Stimulated activated CD8-positive, alpha-beta memory T cell treated with anti-CD3 and anti-CD28 coated beads, Interleukin-15, amount 100 ng/mL, for 24 hours (primary cell): ENCODE measurements at places on chromosomes 1 and 21.

- DNase-seq: no peak
Measured at GRCh38 chr1:234550341-234551031, 59.5 kb downstream of the IRF2BP2 start.

- DNase-seq: no peak
Measured at GRCh38 chr1:180926164-180926981, 13.7 kb downstream of the KIAA1614 start.

- no peak for DNase-seq
Measured at GRCh38 chr1:220281159-220281574, 8.9 kb upstream of the RAB3GAP2 start.

- DNase-seq: no peak
Measured at GRCh38 chr1:190476321-190476720, 1.3 kb downstream of the BRINP3 start.

- DNase-seq: no peak
Measured at GRCh38 chr21:26849428-26850115, 4.4 kb upstream of the ADAMTS1 start.

GRCh38 chr1:202016022-202016810 is 5.8 kb downstream of the ELF3 start:
- DNase-seq: no peak

DNA sequence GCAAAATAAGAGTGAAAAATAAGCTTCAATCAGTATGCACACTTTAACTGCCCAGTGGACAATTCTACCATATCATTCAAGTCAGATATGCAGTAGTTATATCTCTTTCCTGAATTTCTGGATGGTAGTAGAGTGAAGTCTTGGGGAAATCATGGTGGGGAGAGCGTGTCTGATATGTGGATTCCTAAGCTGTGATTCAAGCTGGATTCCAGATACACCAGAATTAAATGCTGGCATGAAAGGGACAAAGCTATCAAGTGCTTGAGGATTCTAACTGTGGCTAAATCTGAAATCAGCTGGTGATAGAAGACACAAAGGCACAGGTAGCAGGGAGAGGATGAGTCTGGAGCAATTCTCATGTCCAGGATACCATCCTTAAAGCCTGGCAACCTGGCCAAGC is 323.5 kb downstream of the DUSP10 start:
- DNase-seq: no peak

DNA sequence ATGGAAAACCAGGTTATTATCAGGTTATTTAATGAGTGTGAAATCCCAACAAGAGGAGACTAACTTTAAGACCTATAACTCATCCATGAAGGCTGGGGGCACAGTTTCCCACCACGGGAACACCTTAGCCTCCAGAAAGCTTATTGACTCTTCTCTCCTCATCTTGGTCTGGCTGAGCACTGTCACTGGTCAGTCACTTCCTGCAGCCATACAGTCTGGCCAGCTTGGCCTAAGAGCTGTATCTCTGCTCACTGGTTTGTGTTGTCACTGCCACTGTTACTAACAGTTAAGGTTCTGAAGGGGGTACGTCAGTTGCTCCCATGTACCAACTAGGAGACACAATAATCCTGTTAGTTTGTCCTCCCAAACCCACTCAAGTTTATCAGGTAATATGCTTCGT is 16.7 kb upstream of the DDAH1 start:
- DNase-seq: no peak

DNA sequence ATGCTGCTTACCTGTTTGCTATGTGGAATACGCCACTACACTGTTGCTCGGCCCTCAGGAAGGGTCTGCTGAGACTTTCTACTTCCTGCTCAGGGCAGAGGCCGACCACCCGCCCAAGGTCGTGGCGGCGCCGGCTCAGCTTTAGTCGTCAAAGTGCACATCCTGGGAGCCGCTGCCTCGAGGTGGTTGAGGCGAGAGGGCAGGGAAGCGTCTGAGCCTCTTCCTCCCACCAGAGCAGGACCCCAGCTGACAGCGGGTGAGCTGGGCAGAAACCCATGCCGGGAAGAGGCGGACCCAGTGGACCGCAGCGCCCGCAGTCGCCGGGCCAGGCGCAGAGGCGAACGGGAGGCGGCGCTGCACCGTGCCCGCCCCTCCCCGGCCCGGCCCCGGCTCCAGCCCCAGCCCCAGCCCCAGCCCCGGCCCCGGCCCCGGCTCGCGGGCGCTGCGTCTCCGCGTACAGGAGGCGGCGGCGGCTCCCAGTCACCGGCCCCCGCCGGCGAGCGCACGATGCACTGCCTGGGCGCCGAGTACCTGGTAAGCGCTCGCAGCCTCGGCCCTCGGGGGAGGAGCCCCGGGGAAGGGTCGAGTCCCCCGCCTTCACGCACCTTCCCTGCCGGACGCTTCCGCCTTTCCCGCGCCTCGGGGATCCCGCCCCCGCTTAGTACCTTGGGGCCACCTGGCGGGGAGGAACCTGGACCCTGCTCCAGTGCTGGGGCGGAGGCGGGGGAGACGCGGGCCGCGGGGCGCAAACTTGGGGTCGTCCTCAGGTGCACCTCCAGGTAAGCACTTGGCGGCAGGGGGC is at the start of gene SLC44A3:
TSS of gene SLC44A3 (plus strand) at position 413 of the 802 bp plus-strand sequence. CDS start at position 508, 95 bp downstream.
- no peak for DNase-seq

DNA sequence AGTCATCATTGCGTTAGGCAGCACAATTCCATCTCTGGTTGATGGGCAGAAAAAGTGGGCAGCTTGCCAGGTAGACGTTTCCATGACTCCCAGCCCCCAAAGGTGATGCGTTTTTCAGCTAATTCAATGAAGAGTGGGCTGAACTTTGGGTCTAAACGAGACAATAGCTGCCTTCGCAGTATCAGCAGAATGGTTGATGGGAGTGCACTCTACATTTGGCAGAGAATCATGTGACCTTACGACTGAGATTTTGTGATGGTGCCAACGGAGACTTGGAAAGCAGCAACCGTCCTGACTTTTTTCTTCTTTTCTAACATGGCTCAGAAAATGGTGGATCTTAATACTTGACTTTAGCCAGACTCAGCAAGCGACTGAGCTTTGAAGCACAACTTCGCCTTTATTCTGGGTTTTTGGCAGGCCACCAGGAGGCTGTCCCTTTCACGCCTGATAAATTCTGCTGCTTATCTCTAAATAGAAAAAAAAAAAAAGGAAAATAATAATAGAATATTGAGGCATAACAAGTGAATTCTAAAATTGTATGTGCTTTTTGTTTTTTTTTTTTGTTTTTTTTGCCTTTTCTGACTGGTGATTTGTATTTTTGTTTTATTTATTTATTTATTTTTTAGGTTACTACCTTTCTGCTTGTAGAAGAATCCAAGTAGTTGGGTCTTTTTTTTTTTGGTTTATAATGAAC is 804.8 kb downstream of the USP25 start:
- DNase-seq: no peak

GRCh38 chr1:154717528-154717924 is 109.5 kb upstream of the ADAR start:
- no peak for DNase-seq

GRCh38 chr1:114176366-114176765 is 22.7 kb upstream of the SYT6 start:
- DNase-seq: no peak

- DNase-seq: no peak
Measured at GRCh38 chr1:218904416-218904815, 269.3 kb upstream of the LYPLAL1 start.

DNA sequence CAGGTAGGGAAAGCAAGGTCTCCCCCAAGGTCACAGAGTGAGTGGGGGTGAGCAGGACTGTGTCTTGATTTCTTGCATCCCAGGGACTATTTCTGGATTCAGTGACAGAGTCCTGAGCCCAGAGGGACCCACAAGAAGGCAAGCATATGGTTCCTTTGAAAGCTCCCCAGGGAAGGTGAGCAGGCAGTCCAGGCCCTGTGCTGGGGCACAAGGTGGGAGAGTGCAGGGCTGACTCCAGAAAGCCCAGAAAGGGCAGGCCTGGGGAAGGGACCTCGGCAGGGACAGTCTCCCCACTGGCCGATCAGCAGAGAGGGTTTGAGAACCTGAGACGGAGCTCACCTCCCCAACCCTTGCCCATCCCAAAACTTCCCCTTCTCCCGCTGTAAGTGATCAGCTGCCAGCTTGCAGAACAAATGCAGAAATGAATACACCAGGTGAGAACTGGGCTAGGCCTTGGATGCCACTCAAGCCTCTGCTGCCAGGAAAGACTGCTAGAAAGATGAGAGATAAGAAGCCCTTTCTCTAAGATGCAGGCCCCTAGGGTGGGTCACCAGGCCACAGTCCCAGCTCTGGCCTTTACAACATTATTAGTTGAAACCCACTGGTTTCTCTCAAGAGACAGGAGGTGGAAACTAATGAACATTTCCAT is 121.0 kb downstream of the GLIS1 start:
- DNase-seq: no peak

- DNase-seq: no peak
Measured at GRCh38 chr1:67188137-67188536, 21.9 kb downstream of the IL23R start.

DNA sequence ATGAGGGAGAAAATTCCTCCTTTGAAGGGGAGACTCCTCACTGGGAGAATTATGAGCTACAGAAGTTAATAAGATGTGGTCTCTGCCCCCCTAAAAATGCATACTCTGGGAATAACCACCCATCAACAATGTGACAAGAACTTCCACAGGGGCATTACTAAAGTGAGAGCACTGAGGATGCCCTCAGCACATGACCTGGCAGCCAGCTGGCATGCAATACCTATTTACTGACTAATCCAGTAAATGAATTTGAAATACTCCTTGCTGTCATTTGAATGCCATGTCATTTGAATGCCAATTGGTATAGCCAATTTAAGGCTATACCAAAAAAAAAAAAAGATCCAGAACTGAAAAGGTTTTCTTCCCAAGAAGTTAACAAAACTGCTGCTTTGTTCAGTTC is 30.8 kb downstream of the PLPP3 start:
- no peak for DNase-seq

DNA sequence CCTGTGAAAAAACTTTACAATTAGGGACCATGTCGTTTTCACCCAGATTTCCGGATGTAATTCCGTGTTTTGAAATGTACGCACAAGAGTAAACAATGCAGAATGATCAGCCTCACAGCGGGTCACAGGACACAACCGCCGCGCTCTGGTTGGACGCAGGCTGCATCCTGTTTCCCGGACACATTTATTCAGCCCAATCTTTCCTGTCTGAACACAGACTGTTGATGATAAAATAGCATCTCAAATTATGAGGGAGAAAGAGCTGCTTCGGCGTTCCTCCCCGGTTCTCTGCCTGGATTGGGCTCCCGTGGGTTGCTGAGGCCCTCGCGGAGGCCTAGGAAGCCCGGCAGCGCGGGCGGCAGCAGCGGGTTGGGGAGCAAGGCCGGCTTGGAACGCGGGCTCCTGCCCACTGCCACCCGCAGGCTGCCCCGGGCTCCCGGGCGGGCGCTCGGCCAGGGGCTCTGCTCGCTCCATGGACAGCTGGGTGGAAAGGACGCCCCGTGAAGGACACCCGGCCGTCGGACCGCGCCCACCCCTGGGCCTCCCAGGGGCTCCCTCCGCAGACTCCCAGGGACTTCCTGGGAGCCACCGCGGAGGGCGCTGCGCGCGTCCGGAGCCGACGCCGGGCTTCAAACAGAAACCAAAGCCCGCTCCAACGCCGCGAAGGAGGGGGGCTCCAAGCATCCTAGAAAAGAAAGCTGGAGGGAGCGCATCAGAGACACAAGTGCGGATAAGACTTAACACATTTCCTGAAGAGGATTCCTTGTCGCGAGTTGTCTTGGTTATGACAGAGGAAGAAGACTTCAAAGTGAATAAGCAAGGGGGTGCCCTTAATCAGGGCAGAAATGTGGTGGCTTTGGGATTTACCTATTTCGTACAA is 122.3 kb downstream of the ESRRG start:
- no peak for DNase-seq

DNA sequence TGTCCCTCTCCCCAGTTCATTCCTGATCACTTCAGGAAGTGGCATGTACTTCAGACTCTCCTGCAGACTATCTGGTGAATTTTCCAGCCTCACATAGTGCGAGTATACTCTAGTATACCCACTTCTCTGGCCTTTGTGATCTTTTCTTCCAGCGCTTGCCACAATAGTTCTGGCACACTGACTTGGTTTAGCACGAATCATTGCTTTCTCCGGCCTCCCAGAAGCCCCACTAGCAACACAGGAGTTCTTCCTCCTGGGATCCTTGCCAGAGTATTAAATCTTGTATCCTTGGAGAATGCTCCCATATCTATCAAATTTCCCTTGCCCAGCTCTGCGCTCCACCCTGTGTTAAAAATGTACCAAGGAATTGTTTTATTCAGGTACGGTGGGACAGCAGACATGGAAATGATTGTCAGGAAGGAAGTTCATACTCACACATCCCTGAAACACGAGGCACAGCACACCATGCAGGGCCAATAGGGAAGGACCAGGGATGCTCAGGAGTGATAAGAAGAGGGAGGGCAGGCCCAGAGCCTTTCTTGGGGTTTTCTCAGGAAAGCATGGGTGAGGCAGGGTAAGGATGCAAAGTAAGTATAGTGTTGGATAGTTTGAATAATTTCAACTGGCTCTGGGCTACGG is 136.7 kb downstream of the ADSS2 start:
- no peak for DNase-seq

DNA sequence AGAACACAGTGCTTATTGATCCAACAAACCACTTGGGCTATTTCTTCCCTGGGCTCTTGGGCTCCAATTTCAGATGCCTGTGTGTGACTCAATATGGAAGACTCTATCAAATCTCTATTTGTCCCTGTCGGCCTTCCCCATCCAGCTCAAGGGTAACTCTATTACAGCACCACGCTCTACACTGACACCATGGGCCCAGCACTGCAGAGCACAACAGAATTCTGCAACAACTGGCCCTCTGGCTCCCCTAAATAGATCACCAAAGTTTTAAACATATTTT is 51.7 kb downstream of the CAPZB start:
- DNase-seq: no peak

DNA sequence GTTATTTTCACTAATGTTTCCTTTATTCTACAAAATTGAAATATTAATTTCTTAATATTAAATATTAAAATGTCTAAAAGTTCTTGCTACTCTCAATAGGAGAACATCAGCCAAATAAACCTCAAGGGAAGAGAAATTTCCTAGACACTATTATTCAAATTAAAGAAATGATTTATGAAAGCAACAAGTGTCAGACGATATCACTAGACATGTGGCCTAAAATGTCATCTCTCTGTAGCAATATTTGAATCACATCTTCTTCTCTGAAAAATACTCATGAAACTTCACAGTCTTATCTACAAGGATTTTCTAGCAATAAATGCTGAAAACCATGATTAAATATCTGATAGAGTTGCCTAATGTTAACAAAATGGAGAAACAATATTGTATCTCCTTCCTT is 2.5 kb upstream of the SERBP1 start:
- DNase-seq: no peak

- DNase-seq: no peak
Measured at GRCh38 chr21:45278156-45278911, 9.4 kb downstream of the POFUT2 start.

GRCh38 chr1:193558491-193559028 is 372.1 kb upstream of the B3GALT2 start:
- DNase-seq: no peak

GRCh38 chr1:36006941-36007500 is 76.1 kb downstream of the AGO3 start:
- no peak for DNase-seq
